ENCODE measurements at places on chromosomes 16 and 17. TPM values are rescaled to one million over a fixed set of nuclear protein-coding genes. Genes with fewer than 3 reads are reported as not detected.

DNA sequence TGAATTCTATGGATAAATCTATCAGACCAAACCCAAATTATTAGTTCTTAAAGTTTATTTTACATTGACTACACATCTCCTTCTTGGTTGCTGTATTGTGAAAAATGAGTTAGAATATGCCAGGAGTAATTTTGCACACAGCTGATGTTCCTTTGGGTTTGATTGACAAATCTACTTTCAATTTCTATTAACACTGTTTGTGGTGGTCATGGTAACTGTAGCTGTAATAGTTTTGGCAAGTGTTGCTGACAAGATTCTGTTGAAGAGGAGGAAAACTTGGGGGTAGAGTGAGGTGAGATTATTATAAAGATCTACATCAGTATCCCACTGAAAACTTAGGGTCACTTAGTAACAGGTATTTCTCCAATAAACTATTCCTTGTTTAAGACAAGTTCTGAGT is 30.3 kb downstream of the MRTFB start:
- DNase-seq = no peak

- DNase-seq = no peak
Measured at GRCh38 chr17:18962494-18962815, 10.5 kb downstream of the SLC5A10 start.

- no peak for DNase-seq
Measured at GRCh38 chr17:38900978-38901656, 24.3 kb upstream of the LASP1NB start.

Gene ABCC11
- polyA plus RNA-seq = 0.33 TPM

Gene TNFSF12
- polyA plus RNA-seq = 24.7 TPM

Gene CD7
- 3.8 TPM for polyA plus RNA-seq

Measured in muscle of arm (tissue), 14 donors.